ENCODE measurements at places on chromosomes 3 and 15.

DNA sequence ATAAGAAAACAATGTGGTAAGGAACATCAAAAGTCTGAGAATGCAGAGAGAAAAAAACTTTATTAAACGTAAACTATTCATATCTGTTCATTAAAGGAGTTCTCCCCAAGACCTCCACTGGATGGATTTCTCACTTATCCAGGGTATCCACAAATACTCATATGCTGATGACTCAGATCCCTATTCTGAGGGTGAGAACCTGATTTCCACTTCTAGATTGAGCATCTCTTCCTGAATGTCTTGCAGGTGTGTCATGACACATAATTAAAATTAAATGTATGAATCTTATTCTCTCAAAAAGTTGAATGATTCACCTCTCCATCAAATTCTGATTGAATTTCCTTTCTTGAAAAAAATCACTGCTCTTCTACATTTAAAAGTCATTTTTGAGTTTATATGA lies 199.9 kb downstream of the MFSD1 start:
- no peak for ATAC-seq

DNA sequence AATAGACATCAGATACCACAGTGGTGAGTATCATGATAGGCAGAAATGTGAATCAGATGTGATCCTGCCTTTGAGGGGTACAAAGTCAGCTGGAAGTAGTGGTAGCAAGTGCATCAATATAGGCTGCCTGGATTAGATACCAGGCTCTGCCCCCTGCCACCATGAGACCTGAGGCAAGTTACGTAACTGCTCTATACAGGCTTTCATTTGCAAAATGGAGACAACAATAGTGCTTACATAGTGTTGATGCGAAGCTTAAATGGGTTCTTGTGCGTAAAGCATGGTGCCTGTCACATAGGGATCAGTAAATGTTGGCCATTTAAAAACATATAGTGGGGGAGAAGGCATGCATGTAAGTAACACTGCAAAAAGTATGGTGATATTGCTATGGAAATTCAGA lies 158.0 kb downstream of the RYR3 start:
- no peak for ATAC-seq

DNA sequence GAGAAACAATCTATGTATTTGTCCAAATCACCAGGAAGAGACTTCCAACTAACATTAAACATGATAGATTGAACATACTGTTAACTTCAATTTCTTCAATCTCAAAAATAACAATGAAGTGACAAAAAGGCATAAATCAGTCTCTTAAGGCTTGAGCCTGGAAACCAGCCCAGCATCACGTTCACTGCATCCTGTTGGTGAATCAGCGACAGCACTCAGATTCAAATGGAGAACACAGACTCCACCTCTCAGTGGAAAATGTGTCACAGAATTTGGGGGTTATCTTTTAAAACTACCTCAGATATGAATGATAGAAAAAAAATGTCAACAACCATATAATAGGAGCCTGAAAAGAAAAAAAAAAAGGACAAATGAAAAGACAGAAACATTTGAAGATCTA lies 212.0 kb downstream of the MINAR1 start:
- ATAC-seq = peak; percentile 18

- ATAC-seq = no peak
Measured at GRCh38 chr15:40468898-40469331, 1.9 kb upstream of the CHST14 start.

- peak; percentile 86 for ATAC-seq
Measured at GRCh38 chr3:64674591-64675076, 13.2 kb downstream of the ADAMTS9 start.

DNA sequence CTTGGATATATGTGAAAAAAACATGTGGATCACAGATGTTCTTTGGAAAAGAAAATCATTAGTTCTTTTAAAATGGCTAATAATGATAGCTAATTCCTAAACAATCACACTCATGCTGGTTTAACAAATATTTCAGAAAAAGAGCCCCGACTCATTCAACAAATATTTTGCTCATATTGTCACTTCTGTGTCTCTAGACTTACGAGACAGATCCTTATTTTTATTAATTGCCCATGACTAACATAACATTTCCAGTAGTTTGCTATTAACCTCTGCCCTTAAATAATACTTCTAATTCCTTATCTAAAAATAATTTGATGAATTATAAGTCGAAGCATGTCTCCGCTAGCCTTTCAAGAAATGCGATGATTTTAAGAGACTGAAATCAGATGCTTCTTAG lies 70.4 kb downstream of the SATB1 start:
- ATAC-seq = peak; percentile 27

GRCh38 chr3:39808467-39809180 lies 785 bp upstream of the MYRIP start:
- ATAC-seq = peak; percentile 30

GRCh38 chr15:85463276-85463892 lies 83.0 kb downstream of the AKAP13 start:
- ATAC-seq = no peak

DNA sequence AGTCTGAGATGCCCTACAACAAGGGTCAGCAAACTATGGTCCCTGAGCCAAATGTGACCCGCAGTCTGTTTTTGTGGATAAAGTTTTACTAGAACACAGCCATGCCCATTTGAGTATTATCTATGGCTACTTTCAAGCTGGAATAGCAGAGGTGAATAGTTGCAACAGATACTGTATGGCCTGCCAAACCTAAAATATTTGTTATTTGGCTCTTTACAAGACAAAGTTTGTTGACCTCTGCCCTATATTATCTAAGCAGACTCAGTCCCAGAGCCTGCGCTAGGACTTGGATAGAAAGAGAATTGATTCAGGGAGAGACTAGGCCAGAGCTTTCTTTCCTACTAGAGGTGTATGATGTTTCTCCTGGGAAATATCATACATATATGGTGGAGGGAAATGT lies 81.7 kb upstream of the NMNAT3 start:
- no peak for ATAC-seq

GRCh38 chr3:73028803-73029202 lies 32.2 kb downstream of the PPP4R2 start:
- ATAC-seq = no peak

DNA sequence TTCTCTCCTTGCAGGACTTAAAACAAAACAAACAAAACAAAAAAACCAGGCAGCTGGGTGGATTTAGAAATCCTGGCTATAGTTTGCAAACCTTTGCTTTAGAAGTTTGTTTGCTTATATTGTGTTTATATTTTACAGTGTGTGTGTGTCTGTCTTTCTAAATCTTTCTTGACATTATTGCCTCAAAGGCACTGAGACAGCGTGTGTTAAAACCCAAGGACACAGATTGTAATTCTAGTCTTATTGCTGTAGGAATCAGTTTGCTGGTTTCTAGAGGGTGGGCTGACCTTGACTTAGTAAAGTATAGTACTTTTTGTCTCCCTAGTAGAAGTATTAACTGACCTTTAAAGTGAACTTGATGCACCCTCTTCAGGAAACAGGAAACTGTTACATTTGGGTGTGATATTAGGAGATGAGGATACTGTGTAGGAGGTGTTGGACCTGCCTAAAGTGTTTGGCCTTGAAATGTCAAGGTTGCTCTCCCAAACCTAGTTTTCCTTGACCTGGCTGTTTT lies 71.0 kb downstream of the TCF12 start:
- ATAC-seq = peak; percentile 39

DNA sequence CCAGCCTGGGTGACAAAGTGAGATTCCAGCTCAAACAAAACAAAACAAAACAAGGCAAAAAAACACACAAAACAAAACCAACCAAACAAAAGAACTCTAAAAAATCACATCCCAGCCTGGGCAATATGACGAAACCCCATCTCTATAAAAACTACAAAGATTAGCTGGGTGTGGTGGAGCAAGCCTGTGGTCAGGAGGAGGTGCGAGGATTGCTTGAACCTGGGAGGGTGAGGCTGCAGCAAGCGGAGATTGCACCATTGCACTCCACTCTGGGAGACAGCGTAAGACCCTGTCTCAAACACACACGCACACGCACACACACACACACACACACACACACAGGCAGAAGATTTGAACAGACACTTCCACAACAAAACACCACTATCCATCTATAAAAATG lies 99.6 kb downstream of the SHQ1 start:
- ATAC-seq = no peak

GRCh38 chr15:91572110-91572509 lies 281.4 kb upstream of the SLCO3A1 start:
- no peak for ATAC-seq

DNA sequence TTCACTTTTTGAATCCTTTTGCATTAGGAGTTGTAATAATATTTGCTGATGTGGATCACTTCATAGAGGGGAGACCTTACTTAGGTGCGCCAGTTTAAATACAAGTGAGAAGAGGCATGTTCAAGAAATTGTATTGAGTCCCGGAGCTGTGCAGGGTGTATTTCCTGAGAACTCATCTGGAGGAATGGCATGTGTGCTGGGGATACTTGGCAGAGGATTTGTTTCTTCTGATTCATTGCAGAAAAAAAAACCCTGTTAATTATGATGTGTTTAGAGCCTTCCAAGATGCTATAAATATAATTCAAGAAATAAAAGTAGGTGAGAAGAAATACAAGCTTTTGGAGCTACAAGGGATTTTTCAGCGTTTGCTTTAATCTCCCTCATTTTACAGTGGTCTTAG lies 97.6 kb downstream of the TPRG1 start:
- ATAC-seq = no peak

GRCh38 chr3:84825817-84826216 lies 133.0 kb upstream of the CADM2 start:
- ATAC-seq = no peak

DNA sequence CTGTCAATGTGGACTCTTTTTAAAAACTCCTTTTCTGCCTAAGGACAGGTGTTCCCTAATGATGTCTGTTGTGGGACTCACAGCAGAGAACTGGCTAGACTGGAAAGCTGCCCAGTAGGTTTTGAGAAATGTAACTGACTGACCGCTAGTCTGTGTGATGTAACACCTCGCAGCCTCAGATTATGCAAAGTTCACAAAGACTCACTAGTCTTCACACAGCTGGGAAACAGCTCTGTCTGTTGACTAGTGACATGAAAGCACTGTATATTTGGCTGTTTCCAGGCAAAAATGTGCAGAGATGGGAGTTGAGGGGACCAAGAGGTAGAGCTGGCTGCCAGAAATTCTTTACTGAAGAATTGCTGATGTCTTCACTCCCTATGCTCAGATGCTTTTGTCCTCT lies 10.3 kb downstream of the PDZRN3 start:
- peak; percentile 20 for ATAC-seq

DNA sequence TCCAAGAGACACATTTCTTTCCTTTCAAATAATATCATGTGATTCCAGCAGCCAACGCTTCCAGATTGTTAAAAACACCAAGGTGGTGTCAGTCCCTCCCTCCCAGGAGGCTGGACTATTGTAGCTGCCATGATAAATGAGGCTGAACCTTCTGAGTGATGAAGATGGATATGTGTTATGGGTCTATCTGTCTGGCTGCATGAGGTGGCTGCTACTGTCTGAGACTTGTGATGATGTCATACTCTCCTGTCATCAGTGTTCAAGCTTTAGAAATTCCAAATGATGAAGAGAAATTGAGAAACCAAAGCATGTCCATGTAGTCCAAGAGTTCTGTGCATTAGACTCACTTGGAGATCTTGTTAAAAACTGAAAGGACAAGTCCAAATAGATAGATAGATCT lies 683.0 kb downstream of the NTRK3 start:
- ATAC-seq = no peak

DNA sequence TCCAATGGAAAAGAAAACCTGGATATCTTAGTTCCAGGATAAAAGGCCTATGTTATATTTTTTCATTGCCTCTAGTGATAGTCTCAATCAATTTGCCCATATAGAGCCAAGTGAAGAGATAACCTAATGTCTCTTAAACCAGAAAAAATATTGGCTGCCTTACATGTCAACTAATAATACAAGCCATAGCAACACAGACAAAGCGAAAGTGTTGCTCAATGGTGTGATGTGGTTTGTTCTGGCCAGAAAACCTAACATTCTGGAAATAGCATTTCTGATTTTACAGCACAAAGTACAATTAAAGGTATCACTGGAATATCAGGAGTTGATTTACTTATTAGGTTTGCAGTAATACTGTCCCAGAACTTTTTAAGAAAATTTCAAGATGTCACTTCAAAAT lies 101.5 kb downstream of the ATP8B4 start:
- no peak for ATAC-seq

GRCh38 chr3:126711121-126711760 lies 7.2 kb downstream of the CHCHD6 start:
- peak; percentile 49 for ATAC-seq

GRCh38 chr3:12659316-12660015 lies 4.5 kb downstream of the RAF1 start:
- no peak for ATAC-seq

DNA sequence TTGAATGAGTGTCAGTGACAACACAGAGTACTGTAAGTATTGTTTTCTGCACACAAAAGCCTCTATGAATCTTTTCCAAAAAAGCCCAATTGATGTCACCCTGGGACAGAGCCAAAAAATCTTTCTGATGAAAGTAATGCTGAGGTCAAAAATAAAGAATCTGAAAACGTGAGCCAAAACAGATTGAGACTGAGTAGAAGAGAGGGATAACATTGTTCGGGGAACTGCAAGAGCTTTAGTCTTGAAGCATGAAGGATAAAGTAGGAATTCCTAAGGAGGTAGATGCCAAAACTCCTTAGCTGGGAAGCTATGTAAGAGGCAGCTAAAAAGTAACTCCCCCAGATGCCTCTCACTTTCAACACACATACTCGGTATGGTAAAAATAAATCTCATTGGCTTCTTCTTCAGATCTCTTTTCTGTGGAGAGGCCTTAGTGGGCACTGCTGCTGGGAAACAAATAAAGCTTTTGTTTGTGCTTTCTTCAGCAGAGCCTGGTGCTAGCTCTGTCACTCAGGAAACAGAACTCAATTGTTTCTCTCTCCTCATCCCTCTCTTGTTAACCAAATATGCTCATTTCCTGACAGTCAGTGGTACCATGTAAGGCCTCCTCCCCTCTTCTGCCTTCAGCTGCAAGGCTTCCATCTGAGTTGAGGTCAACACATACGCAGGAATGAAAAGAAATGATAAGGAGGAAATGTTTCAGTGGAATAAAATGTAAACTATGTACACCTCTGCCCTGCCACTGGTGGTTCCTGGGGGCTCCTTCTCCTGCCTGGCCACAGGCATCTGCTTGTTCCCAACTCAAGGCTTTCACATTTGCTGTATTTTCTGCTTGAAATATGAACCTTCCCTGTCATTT lies 58.1 kb downstream of the CD200 start:
- peak; percentile 95 for ATAC-seq

DNA sequence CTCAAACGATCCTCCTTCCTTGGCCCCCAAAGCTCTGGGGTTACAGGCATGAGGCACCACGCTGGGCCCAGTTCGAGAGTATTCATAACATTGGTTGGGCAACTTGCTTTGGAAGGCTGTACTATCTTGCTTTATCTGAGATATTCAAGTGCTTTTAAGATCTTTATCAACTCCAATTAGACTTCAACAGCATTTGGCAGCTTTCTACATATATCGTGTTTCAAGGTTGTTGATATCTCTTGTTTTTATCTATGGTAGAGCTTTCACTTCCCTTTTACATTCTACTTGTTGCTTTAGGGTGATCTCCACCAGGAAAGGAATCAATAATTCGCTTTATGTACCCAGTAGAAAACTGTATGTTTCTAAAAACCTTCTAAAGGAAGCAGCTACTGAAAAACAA lies 395.3 kb downstream of the IL5RA start:
- ATAC-seq = no peak

GRCh38 chr3:186772701-186773417 lies 10.5 kb upstream of the EIF4A2 start:
- no peak for ATAC-seq

- ATAC-seq = no peak
Measured at GRCh38 chr3:120281261-120281660, 3.8 kb downstream of the GPR156 start.

All from SK-N-SH treated with all-trans-retinoic acid at 6 μM for 48 hours (cell line).